NCI-H1436 treated with DMSO at 0.1 percent for 48 hours (cell line): ENCODE measurements at places on chromosomes 2 and 18.

GRCh38 chr2:48722391-48722790, 33.1 kb downstream of the LHCGR start:
- DNase-seq = no peak

- DNase-seq = no peak
These were observed 370.6 kb upstream of the CDH20 start for GRCh38 chr18:60962625-60963024.

- no peak for DNase-seq
These were observed 7.3 kb upstream of the CRYBA2 start for GRCh38 chr2:219000569-219000960.

- no peak for DNase-seq
These were observed 123.2 kb upstream of the FZD5 start for GRCh38 chr2:207892716-207893402.

- no peak for DNase-seq
These were observed 159.0 kb downstream of the NYAP2 start for GRCh38 chr2:225558399-225559071.

DNA sequence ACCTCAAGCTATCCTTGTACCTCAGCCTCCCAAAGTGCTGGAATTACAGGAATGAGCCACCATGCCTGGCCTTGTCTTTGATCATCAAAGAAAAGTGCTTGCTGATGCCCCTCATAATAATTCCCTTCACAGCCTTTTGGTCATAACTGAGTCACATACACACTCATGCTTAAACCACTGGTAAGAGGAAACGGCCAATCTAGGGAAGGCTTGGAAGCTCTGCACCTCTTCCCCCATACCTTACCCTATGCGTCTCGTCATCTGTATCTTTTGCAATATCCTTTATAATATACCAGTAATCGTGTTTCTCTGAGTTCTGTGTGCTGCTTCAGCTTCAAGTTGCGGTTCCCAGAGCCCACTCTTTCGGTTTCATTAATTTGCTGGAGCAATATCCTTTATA, 4.8 kb upstream of the RNF138 start:
- DNase-seq = no peak

DNA sequence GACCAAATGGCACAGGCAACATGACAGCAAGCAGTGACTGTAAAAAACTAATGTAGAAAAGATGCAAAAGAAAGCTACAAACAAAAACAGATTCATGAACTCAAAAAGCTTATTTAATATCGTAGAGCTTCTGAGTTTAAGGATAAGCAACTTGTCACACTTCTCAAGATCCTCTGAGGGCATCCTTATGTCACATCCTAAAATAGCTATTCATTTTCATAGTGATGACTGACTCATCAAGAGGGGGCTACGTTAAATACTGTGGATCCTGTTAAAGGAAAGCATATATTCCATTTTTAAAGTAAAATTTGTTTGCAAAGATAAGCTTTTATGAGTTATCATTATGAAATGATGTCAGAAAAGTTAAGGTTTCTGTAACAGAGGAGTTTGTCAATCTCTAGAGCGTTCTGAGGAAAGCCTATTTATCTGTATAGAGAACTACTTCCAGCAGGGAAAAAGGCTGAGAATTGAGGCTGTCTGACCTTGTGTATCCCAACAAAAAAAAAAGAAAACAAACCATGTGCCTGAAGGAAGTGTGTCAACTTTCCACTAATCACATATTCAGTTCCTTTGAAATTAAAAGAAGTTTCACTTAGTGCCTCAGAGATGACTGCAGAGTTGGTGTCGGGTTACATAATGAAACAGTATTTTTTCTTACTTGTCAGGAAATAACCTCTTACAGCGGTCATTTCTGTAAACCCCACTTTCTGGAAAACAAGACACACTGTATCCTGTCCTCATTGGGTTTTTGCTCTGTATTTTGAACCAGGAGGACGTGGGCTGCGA, 115.5 kb downstream of the ESCO1 start:
- DNase-seq = no peak

GRCh38 chr2:27379836-27380625, 503 bp downstream of the ZNF513 start:
- DNase-seq = no peak

- DNase-seq = no peak
These were observed 21.0 kb downstream of the KDSR start for GRCh38 chr18:63346031-63346430.

- DNase-seq = peak; percentile 24
These were observed 718.8 kb downstream of the DPP10 start for GRCh38 chr2:115161081-115161770.

GRCh38 chr2:224221455-224221913, 180.4 kb downstream of the FAM124B start:
- DNase-seq = no peak

GRCh38 chr2:35973737-35974132, 381.8 kb upstream of the CRIM1 start:
- no peak for DNase-seq

DNA sequence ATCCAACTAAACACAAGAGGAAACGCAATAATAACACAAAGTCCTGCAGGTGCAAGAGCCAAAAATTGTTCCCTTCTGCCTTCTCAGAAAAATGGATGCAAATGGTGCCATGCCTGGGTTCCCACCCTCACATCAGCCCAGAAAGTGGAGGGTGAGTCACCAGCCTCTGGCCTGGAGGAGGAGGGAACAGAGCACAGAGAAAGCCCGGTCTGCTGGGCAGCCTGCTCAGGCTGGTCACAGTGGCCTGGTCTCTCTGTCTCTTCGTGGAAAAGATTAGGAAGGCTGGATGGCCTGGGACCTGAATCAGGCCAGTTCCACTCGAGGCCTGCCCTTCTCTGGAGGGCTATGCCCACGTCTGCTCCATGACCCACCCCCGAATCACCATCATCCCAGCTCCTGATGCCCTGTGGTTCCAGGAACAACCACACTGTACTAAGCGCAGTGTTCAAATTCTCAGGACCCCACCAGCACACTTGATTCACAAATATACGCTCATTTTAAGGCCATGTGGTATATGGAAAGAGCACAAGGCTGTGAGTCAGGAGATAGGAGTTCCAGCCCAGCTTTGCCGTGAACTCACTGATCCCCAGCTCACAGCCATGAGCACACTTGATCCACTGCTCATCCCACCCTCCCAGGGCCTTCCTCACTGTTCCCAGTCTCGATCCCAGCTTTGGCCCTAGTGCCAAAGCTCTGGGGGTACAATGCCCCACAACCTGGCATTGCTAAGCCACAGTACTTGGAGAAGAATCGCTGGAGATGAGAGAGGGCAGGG, 82.1 kb downstream of the ZBTB7C start:
- no peak for DNase-seq
